Karpas-422 (cell line): ENCODE measurements at places on chromosomes 7 and 10.
A peak's percentile ranks its signal among the peaks of the same experiment; 100 is the strongest.

- H3K27ac ChIP-seq: no peak overlapping the region
- H3K4me1 ChIP-seq: no peaks in the 10 kb centered on the region
- H3K4me3 ChIP-seq: no peak overlapping the region
Observed at GRCh38 chr7:158285383-158285770, 302.2 kb downstream of the PTPRN2 start.

- H3K4me1 ChIP-seq: no peaks in the 10 kb centered on the region
- H3K4me3 ChIP-seq: no peak overlapping the region
- DNase-seq: no peak
- no peaks in the 10 kb centered on the region for H3K27me3 ChIP-seq
Observed at GRCh38 chr10:80356989-80357850, 639 bp downstream of the DYDC2 start.

GRCh38 chr7:156207306-156207705 is 395.0 kb upstream of the SHH start:
- no peaks in the 10 kb centered on the region for H3K27me3 ChIP-seq
- H3K27ac ChIP-seq: no peak overlapping the region
- DNase-seq: no peak
- no peaks in the 10 kb centered on the region for H3K36me3 ChIP-seq
- no peak overlapping the region for H3K4me3 ChIP-seq

GRCh38 chr7:134122980-134123379 is 4.2 kb upstream of the LRGUK start:
- H3K27me3 ChIP-seq: no peaks in the 10 kb centered on the region
- H3K4me3 ChIP-seq: no peak overlapping the region
- H3K36me3 ChIP-seq: no peaks in the 10 kb centered on the region
- H3K4me1 ChIP-seq: peaks cover 17% of the 10 kb centered on the region

DNA sequence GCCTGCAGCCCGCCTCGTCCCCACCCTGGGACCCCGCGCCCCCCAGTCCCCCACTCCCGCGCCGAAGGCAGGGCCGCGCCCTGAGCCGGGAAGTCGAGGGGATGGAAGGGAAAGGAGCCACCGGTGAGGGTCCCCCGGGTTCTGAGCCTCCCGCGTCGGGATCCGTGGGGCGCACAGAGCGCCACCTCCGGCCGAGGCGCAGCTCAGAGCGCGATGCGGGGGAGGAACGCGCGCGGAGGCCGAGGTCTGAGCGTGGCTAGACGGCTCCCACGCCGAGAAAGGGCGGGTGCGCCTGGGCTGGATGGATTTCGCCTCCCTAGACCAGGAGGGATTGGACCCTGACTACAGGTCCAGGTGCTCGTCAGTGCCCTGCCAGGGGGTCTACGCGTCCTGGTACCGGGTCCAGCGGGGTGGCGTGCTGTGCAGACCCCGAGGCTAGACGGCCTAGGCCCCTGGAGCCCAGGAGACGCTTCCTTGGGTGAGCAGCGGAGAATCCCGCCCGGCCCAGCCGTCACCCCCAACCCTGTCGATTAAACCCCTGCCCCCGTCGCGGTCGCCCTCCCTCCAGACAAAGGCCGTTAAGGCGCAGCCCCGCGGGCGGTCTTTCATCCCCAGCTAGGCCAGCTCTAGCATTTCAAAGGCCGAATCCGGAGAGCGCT is 986 bp upstream of the PDGFA start:
- peaks cover 28% of the 10 kb centered on the region for H3K4me1 ChIP-seq
- peak overlapping the region; percentile 59; the same call in 1 of the 2 replicates for H3K4me3 ChIP-seq
- H3K27ac ChIP-seq: no peak overlapping the region
- DNase-seq: no peak
- H3K36me3 ChIP-seq: no peaks in the 10 kb centered on the region
- H3K27me3 ChIP-seq: no peaks in the 10 kb centered on the region

GRCh38 chr10:48547061-48547895 is 57.6 kb downstream of the ARHGAP22 start:
- H3K27ac ChIP-seq: no peak overlapping the region
- no peak overlapping the region for H3K4me3 ChIP-seq
- no peaks in the 10 kb centered on the region for H3K4me1 ChIP-seq
- no peaks in the 10 kb centered on the region for H3K27me3 ChIP-seq
- H3K36me3 ChIP-seq: no peaks in the 10 kb centered on the region

- H3K27ac ChIP-seq: no peak overlapping the region
- H3K27me3 ChIP-seq: no peaks in the 10 kb centered on the region
Observed at GRCh38 chr7:118662266-118662665, 437.8 kb downstream of the ANKRD7 start.

GRCh38 chr7:116511552-116512519 is 12.3 kb downstream of the CAV2 start:
- no peaks in the 10 kb centered on the region for H3K36me3 ChIP-seq
- no peaks in the 10 kb centered on the region for H3K27me3 ChIP-seq
- H3K27ac ChIP-seq: no peak overlapping the region
